ENCODE measurements at places on chromosomes 4 and X.

DNA sequence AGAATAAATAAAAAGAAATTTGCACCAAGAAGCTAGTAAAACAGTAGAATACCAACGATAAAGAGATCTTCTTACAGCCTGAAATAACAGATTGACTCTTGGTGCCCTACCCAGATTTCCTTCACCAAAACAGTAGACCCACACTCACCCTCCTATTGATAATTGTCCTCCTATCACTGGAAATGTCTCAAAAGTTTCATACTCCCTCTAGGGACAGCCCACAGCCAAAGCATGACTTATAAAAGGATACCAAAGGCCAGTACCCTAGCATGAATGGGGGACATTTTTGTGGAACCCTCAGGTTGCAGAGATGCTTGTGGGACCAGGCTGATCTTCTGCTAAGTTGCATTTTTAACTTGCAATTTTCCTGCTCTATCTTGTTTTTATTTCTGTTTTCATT lies 104.1 kb downstream of the INPP4B start:
- no peak for DNase-seq

DNA sequence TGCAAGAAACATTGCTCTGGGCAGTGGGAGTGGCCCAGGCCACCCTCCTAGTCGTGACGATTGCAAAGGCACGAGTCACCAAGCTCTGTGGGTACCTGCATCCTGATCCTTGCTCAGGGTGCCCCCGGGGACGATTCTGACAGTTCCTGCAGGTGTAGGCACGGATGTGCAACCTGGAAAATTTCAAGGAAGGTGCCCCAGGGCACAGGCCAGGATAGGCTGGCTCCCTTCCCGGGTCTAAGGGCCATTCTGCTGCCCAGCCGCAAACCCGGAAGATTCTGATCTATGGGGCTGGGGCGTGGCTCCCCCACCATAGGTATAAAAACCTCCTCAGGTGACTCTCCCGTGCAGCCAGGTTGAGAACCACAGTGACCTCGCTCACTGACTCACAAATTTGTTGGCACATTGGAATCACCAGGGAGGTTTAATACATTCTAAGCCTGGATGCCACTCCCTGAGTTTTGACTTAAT lies 228.5 kb downstream of the PTTG2 start:
- DNase-seq, result no peak

GRCh38 chr4:127055357-127055756 lies 577.4 kb upstream of the INTU start:
- no peak for DNase-seq

- no peak for DNase-seq
Observed at GRCh38 chr4:98399915-98400314, 138.7 kb downstream of the RAP1GDS1 start.

DNA sequence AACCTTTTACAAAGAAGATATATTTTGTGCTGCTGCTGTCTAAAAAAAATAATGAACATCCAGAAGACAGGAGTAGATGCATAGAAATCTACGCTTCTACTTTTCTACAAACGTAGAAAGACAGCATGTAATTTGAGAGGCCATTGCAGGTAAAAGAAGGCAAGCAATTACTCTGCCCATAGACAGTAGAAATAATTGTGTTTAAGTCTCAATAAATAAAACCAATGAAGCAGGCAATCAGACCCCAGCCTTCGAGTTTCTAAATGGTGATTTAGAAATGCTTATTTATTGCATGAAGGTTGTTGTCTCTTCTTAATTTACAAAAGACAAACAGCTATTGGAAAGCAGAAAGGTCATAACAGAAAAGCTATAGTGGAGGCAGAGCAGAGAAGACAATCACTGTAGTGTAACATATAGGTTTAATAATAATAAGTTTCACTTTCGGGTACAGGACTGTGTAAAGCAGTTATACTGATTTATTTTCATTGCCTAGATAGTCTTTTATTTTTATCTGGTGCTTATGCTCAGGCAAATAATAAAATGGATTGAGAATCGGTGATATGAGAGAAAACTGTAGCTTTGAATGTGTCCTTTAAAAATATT lies 123.0 kb upstream of the TACR3 start:
- DNase-seq, result no peak

GRCh38 chr4:186016796-186017195 lies 52.2 kb upstream of the TLR3 start:
- no peak for DNase-seq

DNA sequence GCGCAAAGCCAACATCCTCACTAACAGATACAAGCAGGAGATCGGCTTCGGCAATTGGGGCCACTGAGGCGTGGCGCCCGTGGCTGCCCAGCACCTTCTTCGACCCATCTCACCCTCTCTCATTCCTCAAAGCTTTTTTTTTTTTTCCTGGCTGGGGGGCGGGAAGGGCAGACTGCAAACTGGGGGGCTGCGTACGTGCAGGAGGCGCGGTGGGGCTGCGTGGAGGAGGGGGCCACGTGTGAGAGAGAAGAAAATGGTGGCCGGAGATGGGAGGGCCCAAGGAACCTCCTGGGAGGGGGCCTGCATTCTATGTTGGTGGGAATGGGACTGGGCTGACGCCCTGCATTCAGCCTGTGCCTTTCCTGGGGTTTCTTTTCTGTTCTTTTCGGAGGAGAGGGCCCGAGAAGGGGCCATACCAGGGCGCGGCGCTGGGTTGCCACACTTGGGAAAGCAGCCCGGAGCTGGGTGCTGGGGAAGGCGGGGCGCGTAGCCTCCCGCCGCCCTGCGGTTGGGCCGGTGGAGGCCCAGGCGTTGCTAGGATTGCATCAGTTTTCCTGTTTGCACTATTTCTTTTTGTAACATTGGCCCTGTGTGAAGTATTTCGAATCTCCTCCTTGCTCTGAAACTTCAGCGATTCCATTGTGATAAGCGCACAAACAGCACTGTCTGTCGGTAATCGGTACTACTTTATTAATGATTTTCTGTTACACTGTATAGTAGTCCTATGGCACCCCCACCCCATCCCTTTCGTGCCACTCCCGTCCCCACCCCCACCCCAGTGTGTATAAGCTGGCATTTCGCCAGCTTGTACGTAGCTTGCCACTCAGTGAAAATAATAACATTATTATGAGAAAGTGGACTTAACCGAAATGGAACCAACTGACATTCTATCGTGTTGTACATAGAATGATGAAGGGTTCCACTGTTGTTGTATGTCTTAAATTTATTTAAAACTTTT lies 4.5 kb downstream of the MID1IP1 start:
- peak; percentile 72 for DNase-seq

DNA sequence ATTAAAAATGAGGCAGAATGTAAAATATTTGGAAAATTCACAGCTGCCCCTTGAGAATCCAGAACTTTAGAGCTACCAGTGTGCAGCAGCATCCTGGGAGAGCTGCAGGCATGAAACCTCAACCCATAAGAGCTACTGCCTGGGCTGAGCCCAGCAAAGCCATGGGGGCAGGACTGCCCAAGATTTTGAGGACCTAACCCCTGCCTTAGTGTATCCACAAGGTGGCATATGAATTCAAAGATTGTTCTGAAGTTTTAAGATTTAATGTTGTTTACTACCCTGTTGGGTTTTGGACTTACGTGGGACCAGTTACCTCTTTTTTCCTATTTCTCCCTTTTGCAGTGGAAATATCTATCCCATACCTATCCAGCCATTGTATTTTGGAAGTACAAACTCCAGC lies 26.4 kb downstream of the CASP6 start:
- DNase-seq, result peak; percentile 5

DNA sequence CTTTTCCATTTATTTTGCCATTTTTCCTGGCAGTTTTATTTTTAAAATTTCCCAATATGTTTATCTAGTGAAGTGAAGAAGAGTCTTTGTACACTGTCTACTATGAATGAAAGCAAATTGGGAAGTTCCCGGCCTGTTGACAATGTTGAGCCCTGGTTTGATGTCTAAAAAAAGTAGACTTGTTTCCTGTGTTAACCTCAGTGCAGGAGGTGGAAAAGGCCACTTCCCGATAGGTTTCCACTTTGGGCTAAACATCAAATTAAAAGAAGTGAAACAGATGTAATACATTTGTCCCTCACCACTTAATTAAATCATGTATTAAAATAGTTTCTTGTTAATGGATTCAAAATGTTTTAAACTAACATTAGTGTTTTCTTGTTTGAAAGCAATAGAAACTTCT lies 30.0 kb downstream of the BBS12 start:
- DNase-seq, result peak; percentile 29

DNA sequence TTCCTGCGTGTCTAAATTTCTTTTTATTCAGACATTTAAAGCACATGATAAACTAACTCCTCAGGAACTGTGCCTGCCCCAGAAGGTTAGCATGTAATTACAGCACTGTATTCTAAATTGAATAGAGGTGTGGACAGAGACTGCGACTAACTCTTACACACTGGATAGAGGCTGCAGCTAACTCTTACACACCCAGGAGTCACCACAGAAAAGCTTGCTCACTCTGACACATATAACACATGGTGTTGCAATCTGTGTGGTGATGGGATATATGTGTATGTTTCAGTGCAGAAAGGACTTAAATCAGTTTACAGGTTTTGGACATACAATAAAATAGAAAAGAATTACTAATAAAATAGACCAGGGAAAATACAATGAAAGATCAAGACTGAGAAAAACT lies 41.5 kb downstream of the SMAD1 start:
- no peak for DNase-seq

DNA sequence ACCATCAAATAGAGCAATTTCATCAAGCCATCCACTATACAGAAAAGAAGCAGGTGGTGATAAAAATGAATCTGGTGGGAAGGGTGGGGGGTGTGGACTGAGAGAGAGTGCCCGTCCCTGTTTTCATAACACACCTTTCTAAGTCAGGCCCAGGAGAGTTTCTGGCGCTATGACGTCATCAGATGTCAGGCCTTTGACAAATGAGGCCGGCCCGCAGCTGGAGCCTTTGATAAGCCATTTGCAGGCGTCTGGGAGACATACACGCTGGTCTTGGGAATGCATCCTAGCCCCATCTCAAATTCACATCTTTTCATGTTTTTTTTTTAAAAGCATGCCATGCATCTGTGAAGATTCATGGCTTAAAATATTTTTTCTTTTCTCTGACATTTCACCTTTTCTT lies 404.5 kb downstream of the BCOR start:
- no peak for DNase-seq

DNA sequence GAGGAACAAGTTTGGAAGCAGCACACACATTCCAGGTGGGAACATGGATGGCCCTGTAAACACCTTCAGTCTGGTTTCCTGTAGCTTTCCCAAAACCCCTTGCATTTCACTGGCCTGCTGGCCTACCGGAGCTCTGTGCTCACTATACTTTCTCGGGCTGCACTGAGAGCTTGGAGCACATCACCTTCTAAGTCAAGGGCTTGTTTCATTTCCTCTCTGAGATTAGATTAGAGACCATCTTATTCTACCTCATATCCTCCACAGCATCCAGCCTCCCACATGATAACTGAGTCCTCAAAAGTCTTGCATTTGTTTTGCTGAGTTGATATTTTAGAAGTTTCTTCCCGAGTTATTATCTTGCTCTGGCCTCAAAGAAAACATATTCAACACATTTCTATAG lies 147.7 kb downstream of the RASL11B start:
- no peak for DNase-seq

DNA sequence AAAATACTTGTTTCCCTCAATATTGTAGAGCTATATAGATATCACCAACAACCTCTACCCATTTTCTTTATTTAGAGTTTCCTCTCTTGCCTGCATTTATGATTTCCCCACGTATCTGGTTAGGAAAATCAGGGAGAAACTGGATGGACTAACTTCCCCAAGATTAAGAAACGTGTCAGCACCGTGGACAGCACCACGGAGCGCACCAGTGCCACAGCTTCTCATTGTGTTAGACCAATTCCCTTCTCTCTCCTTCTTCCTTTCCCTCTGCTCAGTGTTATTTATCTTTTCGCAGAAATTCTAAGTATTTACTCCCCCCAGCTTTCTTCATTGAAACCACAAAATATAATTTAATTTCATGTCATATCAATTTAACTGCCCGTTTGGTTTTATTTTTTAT lies 568.6 kb upstream of the BOD1L1 start:
- no peak for DNase-seq

DNA sequence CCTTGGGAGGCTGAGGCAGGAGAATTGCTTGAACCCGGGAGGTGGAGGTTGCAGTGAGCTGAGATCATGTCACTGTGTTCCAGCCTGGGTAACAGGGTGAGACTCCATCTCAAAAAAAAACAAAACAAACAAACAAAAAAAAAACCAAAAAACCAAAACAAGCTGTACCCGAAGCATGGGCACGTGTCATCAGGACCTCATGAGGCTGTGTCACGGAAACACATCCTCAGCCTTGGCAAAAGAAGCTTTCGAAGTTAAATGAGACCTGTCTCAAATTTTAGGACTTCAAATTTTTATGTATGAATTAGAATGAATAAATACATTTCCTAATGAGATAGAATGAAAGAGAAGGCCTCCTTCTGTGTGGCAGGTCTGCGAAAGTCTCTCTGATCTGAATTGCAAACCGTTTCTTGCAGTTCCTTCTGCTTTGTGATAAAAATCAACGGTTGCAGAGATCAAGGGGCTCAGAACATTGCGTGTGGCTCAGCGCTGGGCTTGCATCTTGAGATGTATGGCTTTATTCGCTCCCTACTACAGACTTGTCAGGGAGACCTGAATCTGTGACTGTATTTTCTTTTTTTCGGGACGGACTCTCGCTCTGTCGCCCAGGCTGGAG lies 19.5 kb upstream of the CRLF2 start:
- DNase-seq, result no peak

DNA sequence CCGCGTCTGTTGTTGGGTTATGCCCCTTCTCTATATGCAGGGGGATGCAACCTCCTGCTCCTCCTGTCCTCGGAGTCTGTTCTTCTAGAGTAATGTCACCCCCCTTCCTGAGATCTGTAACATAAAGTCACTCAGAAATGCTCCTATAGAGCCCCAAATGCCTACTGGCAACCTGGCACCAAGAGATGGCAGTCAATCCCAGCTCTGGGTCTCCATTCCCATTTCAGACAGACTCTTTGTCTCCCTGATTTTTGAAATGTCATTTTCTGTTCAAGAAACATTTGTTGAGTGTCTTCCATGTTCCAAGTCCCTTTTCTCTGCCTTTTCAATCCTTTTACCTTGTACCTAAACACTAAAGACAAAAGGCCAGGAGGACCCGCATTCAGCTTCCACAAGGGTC lies 9.6 kb upstream of the PRDM8 start:
- DNase-seq, result no peak

- no peak for DNase-seq
Observed at GRCh38 chrX:3449287-3449686, 102.8 kb upstream of the MXRA5 start.

DNA sequence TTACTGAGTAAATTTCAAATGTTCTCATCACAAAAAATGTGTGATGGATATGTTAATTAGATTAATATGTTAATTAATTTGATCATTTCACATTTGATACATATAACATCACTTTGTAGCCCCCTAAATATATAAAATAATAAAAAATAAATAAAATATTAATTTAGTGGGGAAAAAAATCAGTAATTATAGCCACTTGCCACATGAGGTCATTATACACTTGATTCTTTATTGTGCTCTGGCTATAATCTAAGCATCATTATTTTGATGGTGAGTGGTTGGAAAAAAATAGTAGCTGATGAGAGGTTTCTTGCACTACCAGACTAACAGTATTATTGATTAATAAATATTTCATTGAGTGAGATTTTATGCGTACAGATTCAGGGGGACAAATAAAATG lies 57.4 kb downstream of the DCK start:
- no peak for DNase-seq

GRCh38 chr4:30768277-30768676 lies 48.1 kb downstream of the PCDH7 start:
- no peak for DNase-seq

Measured in GF-D8 (cell line).